ENCODE measurements at places on chromosomes 16 and 17. TPM values are rescaled to one million over a fixed set of nuclear protein-coding genes. Genes with fewer than 3 reads are reported as not detected.

- no peak for DNase-seq
These were observed 4.1 kb downstream of the ZNF624 start for GRCh38 chr17:16649585-16649984.

GRCh38 chr16:56282451-56282850 lies 91.2 kb downstream of the GNAO1 start:
- DNase-seq: no peak

GRCh38 chr17:74262601-74263000 lies 11.4 kb upstream of the DNAI2 start:
- no peak for DNase-seq

DNA sequence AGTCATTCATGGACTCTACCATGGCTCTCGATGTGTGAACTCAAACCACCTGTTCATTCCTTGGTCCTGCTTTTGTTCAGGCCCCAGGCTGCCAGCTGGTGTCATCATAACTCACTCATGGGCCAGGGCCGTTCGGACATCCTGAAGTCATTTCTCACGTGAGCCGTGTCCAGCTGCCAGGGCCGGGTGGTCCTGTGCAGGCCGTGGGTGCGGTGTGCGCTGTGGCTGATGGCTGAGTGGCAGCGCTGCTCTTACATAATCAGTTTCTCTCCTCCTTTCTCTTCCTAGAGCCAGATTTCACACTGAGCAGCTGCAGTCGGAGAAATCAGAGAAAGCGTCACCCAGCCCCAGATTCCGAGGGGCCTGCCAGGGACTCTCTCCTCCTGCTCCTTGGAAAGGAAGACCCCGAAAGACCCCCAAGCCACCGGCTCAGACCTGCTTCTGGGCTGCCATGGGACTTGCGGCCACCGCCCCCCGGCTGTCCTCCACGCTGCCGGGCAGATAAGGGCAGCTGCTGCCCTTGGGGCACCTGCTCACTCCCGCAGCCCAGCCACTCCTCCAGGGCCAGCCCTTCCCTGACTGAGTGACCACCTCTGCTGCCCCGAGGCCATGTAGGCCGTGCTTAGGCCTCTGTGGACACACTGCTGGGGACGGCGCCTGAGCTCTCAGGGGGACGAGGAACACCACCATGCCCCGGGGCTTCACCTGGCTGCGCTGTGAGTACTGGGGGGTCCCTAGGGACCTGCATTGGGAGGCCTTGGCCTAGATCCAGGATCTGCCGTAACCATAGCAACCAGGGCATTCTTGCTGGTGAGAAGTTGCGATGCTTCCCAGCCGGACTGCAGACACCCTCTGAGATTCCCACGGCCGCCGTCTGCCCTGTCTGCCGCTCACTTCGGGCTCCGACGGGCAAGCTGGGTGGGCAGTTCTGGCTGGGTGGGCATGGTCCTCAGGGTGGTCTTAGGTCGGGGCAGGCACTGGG lies at the start of gene IL34:
Gene IL34, plus strand, starts transcription at position 300 of the 982 bp plus-strand sequence. Its CDS starts 389 bp downstream, at position 689.
- DNase-seq: no peak

DNA sequence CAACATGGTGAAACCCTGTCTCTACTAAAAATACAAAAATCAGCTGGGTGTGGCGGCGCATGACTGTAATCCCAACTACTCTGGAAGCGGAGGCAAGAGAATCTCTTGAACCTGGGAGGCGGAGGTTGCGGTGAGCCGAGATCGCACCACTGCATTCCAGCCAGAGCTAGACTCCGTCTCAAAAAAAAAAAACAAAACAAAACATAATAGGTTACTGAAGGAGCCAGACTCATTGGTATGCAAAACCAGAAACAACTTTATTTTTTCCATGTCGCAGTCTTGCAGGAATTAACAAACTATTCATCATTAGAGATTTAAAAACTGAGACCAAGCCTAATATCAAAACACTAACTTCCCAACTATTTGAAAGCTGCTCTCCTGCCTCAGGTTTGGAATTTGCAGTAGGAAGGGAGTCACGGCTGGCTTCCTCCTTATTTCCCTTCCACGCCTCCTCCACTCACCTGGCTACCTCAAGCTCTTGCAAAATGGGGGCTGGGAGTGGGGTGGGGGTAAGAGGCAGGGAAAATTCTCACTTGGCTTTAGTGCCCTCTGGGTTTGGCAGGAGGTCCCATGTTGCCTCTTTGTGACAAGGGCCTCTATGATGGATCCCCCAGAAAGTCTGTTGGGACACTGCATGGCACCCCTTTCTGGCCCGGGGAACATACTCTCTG lies 34.1 kb upstream of the MYH10 start:
- no peak for DNase-seq

- no peak for DNase-seq
These were observed 10.6 kb upstream of the CES3 start for GRCh38 chr16:66950437-66950836.

DNA sequence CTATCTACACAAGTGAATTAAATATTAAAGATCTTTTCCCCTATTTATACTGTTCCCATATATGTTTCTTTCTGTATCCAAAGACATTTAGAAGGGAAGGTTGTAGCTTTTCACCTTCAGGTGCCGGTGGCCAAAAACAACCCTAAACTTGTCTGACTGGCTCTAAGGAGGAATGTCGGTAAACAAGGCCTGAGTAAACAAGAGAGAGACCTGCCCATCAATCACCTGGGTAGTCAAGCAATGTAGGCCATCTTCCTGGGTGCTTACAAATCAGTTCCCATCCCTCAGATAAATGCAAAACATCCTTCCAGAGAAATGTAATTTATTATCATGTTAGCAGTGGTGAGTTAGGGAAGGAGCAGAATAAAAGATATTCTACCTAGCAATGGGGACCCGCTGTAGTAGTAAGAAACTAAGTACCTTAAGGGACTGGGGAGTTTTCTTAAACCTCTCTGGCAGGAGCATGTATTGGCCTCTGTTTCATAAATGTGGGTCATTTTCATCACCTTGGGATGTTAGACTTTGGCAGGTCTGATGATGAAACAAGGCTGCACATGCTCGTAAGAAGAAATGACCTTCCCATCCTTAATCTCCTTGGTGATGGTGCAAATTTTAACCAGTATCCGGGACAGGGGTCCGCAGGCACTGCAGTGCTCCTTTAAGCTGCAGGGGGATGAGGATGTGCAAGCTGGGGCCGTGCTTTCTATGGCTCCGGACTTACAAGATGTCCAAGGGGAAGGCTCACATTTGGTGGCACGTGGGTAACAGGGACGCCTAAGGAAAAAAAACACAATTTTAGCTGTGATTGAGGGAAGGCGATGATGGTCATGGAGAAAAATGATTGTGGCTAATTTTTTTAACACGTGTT lies 8.4 kb downstream of the KRT39 start:
- DNase-seq: no peak

DNA sequence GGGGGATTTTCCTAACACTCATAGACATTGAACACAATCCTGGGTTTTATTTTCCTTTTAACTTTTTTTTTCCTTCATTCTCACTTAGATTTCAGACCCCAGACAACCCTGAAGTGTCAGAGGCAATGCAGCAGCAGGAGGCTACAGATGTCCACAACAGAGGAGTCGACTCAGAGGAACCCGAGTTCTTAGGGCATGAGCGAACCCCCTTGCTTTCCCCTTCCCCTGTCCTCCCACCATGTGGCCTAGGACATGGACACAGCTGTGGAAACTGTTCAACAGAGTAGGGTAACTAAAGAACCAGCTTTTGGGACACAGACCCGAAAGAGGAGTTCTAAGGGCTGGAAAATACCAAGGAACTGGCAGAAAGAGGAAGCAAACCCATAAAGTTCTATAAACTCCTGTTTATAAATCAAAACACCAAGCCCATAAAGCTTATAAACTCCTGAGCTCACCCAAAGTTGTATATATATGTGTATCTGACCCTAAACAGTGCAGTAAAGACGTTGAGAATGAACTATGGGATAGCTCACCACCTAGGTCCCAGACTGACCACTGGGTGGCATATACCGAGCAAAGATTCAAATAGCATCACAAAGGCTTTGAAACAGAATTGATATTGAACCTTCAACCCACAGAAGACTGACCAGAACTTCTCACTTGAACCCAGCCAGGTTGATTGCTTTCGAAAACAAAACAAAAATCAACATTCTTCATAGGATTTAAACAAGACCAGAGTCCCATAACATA lies 33.9 kb downstream of the CMTM4 start:
- DNase-seq: no peak

GRCh38 chr17:58097384-58098088 lies 14.3 kb downstream of the DYNLL2 start:
- DNase-seq: no peak

DNA sequence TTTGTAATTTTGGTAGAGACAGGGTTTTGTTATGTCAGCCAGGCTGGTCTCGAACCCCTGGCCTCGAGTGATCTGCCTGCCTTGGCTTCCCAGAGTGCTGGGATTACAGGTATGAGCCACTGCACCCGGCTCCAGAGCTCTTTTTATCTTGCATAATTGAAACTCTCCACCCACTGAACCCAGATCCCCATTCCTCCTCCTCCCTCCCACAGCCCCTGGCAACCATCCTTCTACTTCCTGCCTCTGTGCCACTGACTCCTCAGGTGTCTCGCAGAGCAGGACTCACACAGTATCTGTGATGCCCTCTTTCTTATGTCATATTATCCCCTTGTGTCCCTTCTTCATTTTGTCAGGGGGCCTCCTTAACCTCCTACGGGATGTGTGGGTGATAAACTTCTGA lies 340.7 kb downstream of the SLC39A11 start:
- no peak for DNase-seq

DNA sequence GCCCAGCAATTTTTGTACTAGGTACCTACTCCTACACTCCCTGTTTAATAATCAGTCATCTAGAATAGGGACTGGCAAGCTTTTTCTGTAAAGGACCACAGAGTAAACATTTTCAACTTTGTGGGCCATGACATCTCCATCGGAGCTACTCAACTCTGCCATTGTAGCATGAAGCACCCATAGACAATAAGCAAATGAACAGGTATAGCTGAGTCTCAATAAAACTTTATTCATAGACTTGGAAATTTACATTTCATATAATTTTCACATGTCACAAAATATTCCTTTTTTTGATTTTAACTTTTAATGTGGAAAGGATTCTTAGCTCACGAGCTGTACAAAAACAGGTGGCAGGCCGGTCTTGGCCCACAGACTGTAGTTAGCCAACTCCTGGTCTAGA lies 345.8 kb downstream of the SOX9 start:
- DNase-seq: no peak

GRCh38 chr16:23826528-23827045 lies 9.2 kb upstream of the PRKCB start:
- no peak for DNase-seq

- no peak for DNase-seq
These were observed 6.0 kb upstream of the BHLHA9 start for GRCh38 chr17:1264196-1264595.

DNA sequence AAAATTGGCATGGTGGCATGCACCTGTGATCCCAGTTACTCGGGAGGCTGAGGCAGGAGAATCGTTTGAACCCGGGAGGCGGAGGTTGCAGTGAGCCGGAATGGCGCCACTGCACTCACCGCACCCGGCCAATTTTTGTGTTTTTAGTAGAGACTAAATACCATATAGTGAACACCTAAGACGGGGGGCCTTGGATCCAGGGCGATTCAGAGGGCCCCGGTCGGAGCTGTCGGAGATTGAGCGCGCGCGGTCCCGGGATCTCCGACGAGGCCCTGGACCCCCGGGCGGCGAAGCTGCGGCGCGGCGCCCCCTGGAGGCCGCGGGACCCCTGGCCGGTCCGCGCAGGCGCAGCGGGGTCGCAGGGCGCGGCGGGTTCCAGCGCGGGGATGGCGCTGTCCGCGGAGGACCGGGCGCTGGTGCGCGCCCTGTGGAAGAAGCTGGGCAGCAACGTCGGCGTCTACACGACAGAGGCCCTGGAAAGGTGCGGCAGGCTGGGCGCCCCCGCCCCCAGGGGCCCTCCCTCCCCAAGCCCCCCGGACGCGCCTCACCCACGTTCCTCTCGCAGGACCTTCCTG lies at the start of gene HBQ1:
Gene HBQ1, plus strand, starts transcription at position 359 of the 575 bp plus-strand sequence. Its CDS starts 28 bp downstream, at position 387.
- peak; percentile 70 for DNase-seq

- DNase-seq: no peak
These were observed 14.6 kb upstream of the METTL9 start for GRCh38 chr16:21584817-21585216.

GRCh38 chr16:54326266-54326662 lies 39.7 kb upstream of the IRX3 start:
- no peak for DNase-seq

DNA sequence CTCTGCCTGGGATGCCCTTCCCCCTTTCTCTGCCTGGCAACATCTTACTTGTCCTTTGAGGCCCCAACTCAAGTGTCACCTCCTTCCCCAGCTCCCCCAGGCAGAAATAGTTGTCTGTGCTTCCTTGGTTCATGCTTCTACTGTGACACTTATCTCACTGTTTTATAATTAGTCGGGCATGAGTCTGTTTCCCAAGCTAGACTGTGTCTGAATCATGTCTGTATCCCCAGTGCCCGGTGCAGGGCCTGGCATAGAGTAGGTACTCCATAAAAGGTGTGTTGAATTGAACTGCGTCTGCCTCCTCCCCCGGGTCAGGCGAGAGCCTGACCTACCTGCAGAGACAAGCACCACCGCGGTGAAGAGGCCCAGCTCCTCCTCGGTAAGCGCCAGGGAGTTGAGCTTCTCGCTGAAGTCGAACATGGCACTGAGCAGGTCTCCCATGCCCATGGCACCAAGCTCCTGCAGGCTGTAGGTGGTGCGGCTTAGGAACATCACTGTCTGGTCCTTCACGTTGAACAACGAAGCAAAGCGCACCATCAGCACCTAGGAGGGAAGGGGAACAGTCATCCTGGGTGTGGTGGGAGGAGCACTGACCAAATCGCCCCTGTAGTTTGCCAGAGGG lies 6.7 kb downstream of the NR1D1 start:
- no peak for DNase-seq

DNA sequence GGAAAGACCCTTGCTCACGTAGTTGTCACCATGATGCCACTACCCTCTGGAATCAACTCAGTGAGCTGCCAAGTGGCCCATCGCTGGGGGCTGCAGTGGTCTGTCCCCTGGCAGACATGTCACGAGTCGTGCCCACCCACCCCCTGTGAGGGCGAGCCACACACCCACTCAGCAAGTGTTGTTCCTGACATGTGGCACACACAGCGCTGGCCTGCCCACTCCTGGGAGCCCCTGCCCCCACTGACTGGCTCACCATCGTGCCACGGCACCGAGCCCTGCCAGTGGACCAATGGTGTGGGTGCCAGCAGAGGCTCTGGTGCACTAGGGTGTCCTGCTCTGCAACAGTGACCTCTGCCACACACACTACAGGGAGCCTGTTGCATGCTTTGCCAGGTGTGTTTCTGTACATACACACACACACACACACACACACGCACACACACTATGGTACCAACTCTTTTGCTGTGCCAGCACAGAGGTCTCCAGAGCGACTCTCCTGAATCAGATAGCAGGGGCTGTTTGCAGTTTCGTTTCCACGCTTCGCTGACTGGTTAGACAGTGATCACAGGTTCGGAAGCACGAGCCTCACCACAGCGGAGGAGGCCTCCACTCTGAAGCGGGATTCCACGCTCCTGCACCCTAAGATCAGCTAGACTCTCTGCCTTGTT lies 7.7 kb downstream of the RTN4RL1 start:
- DNase-seq: no peak

Gene FBF1
- total RNA-seq: 28.5 TPM

Gene TPSG1
- total RNA-seq: not detected

Gene TMEM204
- total RNA-seq: 72.0 TPM

Gene STX1B
- 3.1 TPM for total RNA-seq

Gene SLC35G6
- not detected for total RNA-seq

Gene ITGB4
- total RNA-seq: 1.0 TPM

Gene IGF2BP1
- not detected for total RNA-seq

Gene NACA2
- total RNA-seq: not detected

Gene TMC6
- total RNA-seq: 638 TPM
